ENCODE measurements at places on chromosomes 3 and 15.

- no peak for DNase-seq
Observed at GRCh38 chr15:73748730-73749129, 4.4 kb downstream of the INSYN1 start.

GRCh38 chr3:60953351-60953750, 297.9 kb downstream of the FHIT start:
- DNase-seq = no peak

GRCh38 chr3:23931597-23931996, 13.5 kb upstream of the NR1D2 start:
- no peak for DNase-seq

DNA sequence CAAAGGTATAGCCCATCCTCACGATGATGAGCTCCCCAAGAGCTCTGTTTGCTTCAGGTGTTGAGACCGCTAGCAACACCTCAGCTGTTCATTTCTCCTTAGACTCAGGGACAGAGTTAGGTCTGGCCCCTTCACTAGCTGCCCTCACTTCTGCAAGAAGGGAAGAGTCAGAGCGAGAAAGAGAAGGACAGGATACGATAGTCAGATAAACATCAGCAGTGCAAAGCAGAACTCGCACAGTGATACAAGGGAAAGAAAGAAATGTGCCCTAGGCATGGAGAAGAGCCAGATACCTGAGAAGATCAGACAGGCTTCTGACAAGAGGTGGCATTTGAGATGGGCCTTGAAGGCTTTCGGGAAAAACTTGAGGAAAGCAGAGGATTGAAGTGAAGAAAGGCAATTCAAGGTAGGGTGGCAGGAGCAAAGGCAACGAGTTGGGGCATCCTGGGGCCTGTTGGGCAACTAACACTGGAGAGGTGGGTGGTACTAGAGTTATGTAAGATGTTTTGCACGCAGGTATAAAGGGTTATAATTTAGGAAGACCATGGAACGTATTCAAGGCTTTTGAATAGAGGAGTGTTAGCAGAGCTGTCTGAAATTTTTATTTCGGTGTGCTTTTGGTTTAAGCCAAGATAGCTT, 106.0 kb downstream of the PGPEP1L start:
- DNase-seq = no peak

DNA sequence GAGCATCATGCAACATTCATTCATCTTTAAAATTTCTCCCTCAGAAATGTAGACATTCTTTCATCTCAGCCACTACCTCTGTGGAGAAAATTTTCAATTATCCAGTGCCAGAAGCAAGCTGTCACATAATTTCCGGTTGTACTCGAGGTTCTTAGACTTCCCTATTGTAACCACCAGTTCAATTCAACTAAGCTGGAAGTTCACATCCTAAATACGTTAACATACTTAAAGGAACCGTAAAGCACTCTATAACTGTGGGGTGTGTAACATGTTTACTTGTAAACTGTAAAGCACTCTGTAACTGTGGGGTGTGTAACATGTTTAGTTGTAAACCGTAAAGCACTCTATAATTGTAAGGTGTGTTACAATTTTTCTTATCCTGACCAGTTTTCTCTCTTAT, 150.3 kb downstream of the PLCL2 start:
- no peak for DNase-seq

- no peak for DNase-seq
Observed at GRCh38 chr3:72439321-72440183, 408.7 kb downstream of the SHQ1 start.

DNA sequence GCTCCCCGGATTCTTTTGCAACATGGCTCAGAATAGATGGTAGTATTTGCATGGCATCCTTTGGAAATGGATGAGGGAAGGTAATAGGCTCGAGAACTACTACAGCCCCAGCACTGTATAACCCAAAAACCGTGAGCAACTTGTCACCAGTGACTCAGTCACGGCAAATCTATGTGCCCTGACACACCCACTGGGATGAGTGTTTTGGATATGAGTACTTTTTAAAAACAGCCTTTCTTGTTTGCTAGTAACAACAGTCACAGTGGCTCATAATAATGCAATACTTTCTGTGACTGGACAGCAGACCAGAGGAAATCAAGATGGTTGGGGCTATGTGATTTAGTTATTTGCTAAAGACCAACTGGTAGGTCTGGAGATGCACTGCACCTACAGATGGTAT, 299.6 kb downstream of the ULK4 start:
- DNase-seq = no peak

DNA sequence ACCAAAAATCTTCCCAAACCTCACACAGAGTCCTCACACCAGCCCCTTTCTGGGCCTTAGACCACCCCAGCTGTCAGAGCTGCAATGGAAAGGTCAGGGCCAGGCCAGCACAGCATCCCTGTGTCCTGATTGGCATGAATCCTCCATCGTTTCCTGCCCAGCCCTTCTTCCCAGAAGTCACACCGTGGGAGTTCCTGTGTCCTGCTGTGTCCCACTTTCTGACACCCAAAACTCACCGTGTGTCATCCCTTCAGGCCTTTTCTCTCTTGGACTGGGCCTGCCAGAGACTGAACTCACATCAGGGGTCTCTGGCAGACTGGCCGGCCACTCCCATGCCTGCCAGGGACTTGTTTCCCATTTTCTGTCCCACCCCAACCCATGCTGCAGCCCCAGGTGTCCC, 32.5 kb upstream of the CHRNB4 start:
- DNase-seq = no peak

GRCh38 chr3:195095035-195095703, 175.8 kb downstream of the XXYLT1 start:
- no peak for DNase-seq

- no peak for DNase-seq
Observed at GRCh38 chr15:96409215-96410138, 79.0 kb downstream of the NR2F2 start.

- no peak for DNase-seq
Observed at GRCh38 chr3:11287404-11287803, 15.2 kb downstream of the ATG7 start.

- no peak for DNase-seq
Observed at GRCh38 chr15:63332367-63333124, 49.1 kb downstream of the CA12 start.

DNA sequence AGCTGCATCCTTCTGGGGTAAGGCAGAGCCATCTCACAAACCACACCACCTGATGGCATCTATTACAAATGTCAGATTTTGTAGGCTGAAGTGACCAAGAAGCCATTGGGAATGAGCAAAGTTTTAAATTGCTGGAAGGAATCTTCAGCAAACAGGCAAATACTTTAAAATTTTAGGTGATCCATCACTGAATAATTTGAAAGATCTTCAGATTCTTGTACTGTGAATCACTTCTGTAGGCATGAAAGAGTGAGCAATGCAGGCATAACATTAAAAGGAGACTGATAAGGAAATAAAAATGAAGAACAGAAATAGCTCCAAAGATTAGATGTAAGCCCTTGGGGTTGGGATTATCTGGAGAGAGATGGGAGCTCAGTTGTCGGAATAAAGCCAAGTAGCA, 36.0 kb upstream of the ALDH1L1 start:
- DNase-seq = no peak

GRCh38 chr3:10380906-10381305, 60.0 kb upstream of the SEC13 start:
- DNase-seq = no peak

- no peak for DNase-seq
Observed at GRCh38 chr3:116070061-116070460, 375.2 kb downstream of the LSAMP start.

GRCh38 chr15:73078722-73079121, 26.5 kb downstream of the NEO1 start:
- DNase-seq = no peak

DNA sequence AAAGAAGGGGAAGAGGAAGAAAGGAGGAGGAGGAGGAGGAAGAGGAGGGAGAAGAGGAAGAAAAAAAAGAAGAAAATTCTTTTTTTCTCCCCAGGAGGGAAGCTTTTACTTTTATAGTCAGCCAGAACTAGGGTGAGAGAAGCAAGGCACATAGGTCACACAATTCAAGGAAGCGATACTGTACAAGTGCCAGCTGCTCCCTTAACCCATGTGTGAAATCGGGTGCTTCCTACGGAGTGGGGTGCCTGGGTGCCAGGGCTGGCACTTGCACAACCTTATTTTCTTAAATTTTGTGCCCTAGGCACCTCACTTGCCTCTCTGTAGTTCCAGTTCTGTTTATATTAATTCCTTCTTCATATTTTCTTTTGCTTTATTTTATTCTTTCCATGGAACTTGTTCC, 150.4 kb downstream of the LIPC start:
- DNase-seq = no peak

- DNase-seq = no peak
Observed at GRCh38 chr3:165885558-165886270, 48.5 kb upstream of the BCHE start.

GRCh38 chr3:32596282-32596908, 25.7 kb upstream of the DYNC1LI1 start:
- DNase-seq = no peak
